ENCODE measurements at places on chromosomes 12 and 14.

DNA sequence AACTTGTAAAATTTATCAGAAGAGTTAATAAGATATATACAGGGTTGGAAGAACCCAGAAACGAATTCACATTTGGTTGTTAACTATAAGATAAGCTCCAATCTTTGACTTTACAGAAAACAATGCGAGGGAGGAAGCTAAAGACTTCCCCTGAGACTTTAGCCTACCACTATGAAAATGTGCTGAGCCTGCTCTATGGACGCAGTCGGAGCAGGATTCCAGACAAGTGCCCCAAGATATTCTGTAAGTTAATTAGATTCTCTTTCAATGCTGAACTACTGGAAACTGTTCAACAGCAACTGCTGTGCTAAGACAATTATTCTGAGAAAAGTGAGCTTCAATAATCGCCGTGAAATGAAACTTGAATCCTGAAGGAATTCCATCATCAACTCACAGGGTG lies 8.3 kb upstream of the LRRC10 start:
- no peak for DNase-seq

DNA sequence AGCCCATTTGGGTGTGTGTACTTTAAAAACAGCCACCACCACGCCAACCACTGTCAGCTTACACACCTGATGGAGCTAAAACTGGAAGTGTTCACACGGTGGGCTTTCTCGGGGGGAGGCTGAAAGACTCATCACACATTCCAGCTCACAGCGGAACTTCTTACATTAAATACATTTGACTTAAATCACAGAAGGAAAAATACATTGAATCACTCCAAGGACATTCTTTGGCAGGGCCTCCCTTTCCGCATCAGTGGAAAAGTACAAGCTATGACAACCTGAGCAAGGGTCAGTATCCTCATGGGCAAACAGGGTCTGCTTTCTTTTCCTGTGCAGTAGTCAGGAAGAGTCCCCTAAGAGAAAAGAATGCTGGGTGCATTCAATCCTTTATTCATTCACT lies 31.0 kb upstream of the TC2N start:
- DNase-seq = no peak

DNA sequence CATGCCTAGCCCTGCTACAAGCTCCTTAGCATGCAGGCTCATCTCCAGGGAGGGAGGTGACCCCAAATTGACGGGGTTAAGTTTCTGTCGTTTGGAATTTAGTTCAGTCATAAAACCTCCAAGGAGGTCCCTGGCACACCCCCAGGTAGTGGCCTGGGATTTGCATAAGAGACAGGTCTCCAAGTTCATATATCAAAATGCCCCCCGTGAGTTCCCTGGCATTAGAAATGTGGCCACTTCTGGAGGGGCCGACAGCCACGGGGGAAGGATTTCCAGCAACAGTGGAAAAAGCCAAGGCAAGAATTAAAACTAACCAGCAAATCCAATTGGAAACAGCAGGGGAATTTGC lies 228.8 kb downstream of the BCL11B start:
- DNase-seq = peak; percentile 71

- no peak for DNase-seq
Measured at GRCh38 chr12:104510145-104510872, 53.6 kb downstream of the CHST11 start.

GRCh38 chr14:39107591-39107996 lies 4.6 kb upstream of the SEC23A start:
- DNase-seq = no peak

DNA sequence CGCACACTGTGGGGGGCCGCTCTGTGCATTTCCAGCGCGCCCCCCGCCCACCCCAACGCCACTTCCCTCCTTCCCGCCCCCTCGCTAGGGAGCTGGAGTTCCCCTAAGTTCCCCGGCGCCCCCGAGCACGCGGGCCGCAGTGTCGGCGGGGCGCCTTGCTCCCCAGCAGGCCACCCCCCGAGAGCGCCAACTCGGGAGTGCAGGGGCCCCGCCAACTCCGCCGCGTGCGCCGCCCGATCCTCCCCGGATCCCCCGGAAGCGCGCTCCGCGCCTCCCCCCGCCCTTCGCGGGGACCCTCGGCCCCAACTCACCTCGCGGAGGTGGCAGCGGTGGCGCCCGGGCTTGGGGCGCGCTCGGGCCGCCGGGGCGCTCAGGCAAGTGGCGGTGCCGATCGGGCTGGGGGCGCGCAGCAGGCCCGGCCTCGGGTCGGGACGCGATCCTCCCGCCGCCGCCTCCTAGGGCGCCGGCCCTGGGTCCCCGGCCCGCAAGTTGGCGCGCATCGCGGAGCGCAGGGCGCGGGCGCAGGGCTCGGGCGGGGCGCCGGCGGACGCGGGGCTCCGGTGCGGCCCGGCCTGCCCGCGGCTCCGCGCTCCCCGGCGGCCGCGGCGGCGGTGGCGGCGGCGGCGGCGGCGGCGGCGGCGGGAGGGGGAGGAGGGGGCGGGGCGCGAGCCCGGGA lies at the start of gene NCOR2:
Gene NCOR2 (minus strand): TSS at position 616 of the 676 bp plus-strand sequence. CDS start 72,361 bp downstream, outside the sequence.
- no peak for DNase-seq

- peak; percentile 77 for DNase-seq
Measured at GRCh38 chr14:68780358-68781160, 12.3 kb downstream of the ZFP36L1 start.

- DNase-seq = no peak
Measured at GRCh38 chr12:124663206-124663605, 95.8 kb upstream of the NCOR2 start.

- DNase-seq = no peak
Measured at GRCh38 chr14:71764701-71765382, 167.4 kb upstream of the RGS6 start.

DNA sequence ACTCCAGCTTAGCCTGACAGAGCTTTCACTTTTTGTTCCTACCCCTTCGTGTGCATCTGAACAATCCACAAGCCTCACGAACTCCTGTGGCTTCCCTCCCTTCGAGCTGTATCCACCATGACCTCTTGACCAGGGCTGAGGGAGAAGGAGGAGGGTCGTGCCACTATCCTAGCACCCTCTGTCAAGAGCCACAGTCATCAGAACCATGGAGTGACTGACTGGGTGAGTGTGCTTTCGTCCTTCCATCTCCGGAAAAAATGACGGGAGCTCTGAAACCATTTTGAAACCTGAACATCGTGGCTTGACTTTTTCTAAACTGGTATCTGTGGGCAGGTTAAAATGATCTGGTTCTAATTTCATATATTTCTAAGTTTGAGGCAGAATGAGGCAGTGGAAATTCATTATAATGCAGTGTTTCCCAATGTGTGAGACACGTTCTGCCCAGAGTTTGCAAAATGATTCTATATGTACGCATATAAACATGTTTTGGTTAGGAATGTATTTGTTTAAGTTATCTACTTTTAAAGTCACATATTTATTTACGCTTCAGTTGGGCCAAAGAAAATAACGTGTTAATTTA lies 27.0 kb downstream of the IL26 start:
- DNase-seq = no peak

DNA sequence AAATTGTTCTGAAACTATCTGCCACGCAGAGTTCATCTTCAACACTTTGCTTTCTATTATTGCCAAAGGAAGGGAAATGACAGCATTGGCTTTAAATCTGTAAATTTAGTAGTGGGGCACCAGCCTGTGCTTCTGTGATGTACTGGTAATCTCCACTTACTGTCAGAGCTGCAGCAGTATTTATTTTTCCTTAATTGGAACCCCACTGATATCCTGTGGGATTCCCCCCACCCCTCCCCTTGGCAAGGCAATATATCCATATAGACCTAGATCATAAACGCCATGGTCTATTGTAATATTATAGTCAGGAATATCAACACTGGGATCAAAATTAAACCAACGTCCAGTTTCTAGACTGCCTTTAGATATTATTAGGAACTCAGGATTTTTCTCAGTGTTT lies 96.7 kb downstream of the RMST start:
- DNase-seq = no peak

DNA sequence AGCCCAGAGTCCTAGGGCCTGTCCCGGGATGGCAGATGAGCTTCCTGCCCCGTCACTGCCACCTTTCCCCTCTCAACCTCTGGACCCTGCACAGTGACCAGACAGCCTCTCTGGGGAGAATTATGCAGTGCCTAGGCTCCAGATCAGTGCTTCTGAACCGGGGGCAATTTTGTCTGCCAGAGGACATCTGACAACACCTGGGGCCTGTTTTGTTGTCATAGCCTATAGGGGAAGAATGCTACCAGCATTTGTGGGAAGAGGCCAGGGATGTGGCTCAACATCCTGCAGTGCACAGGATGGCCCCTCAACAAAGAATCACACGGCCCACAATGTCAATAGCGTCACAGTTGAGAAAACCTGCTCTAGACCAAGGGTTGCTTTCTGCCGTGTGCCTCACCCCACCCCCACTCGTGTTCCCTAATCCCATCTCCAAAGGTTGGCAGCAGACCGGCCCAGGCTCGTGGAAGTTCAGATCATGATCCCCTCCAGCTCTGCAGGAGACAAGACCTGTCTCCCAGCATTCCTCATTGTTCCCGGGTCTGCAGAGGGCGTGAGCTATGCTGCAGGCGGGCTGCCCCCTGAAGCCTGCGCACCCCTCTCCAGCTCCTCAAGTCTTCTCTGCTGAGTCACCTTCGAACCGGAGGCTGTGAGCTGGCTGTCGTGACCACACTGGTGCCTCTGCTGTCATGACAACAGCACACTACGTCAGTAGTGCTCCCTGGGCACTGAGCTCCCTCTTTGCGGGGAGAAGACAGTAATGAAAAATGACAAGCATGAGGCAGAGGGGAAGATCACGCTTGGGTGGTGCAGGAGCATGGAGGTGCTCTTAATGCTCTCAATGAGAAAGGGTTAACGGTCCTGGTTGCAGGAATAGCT lies 2.0 kb upstream of the GAPDH start:
- DNase-seq = peak; percentile 62

- DNase-seq = no peak
Measured at GRCh38 chr12:129789921-129790320, 113.9 kb downstream of the TMEM132D start.

DNA sequence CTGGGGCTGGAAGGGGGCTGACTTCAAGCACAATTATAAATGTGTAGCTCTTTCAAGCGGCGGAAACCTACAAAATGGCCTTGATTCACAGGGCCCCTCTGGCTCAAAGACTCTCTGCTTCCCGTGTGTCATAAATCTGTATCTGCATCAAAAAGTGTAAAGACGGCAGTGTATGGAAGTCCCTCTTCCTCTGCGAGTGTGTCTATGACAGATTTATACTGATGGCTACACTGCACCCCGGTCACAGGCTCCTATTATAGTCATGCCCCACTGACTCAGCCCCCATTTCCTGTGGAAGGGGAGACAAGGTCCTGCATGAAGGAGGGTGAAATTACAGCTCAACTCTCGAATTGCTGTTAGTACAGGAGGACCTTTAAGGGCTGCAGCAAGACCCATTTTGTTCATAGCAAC lies 68.6 kb downstream of the HMGA2 start:
- no peak for DNase-seq

- no peak for DNase-seq
Measured at GRCh38 chr12:109832541-109833306, 474 bp downstream of the TRPV4 start.

- DNase-seq = no peak
Measured at GRCh38 chr14:89921346-89921745, 33.2 kb downstream of the EFCAB11 start.

- DNase-seq = no peak
Measured at GRCh38 chr12:95473231-95473883, 595 bp upstream of the METAP2 start.

DNA sequence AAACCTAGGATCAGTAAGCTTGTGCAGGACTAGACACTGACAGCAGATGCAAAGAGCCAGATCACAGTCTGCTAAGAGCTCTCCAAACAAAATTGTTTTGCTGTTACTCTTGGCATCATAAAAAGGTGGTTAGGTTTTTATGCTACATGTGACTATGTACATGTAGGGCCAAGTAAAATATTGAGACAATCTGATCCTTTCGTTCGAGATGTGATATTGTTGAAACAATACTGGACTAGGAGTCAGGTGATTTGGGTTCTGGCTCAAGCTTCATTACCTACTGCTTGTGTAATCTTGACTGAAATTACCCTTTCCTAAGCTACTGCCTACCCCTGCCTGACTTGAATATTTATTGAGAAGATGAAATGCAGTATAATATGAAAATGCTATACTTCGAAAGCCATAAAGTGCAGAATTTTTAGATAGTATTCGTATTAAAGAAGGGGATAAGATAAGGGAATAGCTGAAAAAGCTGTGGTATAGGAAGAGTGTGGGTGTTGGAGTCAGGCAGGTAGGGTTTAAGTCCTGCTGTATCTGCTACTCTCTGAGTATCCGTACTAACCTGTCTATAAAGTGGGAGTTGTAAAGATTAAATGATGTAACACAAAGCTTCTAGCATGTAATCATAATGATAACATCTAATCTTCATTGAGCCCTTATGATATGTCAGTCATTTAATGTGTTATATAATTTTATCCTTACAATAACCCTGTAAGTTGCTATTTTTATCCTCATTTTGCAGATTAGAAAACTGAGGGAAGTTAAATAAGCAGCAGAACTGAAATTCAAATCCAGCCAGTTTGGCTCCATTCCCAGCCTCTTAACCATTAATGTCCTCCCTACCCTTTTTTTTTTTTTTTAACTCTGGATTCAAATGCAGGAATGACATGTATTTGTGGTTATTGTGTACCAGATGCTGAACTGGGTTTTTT lies 38.6 kb upstream of the ATF1 start:
- no peak for DNase-seq

DNA sequence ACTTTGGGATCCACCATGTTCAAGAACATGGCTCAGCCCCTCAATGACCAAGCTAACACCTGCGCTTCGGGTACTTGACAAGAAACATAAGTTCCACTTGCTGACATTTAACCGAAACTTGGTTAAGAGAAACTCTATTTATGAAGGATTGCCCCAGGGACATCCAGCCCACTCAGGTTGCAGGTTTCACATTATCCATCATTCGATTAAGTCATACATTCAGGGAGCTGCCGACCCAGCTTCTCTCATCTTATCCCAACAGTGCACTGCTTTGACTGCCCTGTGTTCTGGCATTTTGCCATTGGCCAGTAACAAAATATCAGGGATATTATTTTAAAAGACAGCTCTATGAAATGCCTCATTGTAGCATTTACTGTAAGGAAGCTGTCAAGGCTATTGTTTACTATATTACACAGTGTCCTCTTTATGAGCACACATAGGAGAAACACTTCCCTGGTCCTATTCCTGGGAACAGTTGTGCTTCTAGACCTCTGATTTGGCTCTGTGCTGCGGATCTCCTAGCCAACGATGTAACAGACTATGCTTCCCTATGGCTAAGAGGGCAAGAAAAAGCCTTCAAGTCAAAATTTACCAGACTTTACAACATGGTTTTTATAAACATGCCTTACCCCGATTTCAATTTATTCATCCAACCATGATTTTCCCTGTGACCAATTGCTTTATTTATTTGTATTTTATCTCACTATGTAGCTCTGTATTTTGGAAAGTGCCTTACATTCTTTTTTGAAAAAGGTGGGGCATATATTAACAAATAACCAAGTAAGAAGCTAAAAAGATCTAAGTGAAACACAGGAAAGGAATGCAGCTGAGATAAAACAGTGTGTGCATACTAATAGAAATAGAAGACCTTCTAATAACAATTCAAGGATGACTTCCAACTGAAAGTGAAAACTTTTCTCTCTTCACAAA lies 109.3 kb downstream of the ITPR2 start:
- no peak for DNase-seq

- DNase-seq = peak; percentile 34
Measured at GRCh38 chr12:119803381-119803791, 73.7 kb downstream of the CIT start.
